ENCODE measurements at places on chromosomes 2 and 18.

DNA sequence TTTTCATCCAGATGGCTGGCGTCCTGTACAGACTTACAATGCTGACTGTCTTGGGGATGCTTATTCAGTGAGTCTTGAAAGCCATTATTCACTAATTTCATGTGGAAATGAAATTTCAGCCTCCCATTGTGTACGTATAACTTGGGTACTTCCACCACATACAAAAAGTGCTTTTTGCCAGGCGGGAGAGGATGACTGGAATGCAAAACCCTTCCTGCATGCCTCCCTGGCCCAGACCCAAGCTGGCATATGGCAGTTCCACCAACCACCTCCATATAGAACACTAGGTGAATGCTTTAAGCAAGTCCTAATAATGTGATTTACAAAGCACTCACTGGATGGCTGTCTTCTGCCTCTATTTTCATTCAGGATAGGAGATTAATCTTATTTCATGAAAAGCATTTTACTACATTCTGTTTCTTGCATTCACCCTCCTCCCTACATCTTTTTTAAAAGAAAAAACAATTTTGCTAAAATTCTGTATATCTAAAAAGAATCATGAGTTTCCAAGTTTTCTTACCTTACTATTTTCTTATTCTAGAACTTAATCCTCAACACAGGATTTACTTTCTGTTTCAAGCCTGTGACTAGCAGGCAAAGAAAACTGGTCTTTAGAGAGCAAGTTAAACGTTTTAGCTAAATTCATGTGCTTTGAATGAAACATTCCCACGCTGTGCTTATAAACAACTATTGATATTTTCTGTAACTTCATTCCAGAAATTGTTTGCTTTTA is 327.6 kb downstream of the NCKAP5 start:
- no peak for DNase-seq

DNA sequence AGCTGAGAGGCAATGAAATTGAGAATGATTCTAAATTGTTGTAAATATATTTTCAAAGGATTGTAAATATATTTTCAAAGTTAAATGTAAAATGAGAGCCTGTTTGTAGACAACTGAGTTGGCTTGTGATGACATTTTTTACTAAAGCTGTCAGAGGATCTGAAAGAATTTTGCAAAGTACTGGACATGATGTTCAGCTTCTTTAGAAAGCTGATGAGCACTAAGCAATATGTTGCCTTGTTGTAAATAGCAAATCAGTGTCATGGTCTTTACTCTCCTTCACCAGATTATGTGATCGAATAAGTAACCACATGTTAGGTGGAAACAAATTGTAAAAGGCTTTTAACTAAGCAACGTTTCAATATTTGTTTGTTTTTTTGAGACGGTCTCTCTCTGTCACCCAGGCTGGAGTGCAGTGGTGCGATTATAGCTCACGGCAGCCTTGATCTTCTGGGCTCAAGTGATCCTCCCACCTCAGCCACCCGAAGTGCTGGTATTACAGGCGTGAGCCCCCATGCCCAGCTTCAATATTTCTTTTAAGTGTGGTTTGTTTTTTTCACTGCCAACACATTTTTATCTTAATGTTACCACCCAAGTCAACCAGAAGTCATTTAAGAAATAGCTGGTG is 44.0 kb downstream of the E2F6 start:
- no peak for DNase-seq

- DNase-seq, result no peak
Observed at GRCh38 chr2:208065476-208065875, 40.1 kb upstream of the PLEKHM3 start.

- no peak for DNase-seq
Observed at GRCh38 chr2:141062031-141062430, 1068.8 kb downstream of the LRP1B start.

DNA sequence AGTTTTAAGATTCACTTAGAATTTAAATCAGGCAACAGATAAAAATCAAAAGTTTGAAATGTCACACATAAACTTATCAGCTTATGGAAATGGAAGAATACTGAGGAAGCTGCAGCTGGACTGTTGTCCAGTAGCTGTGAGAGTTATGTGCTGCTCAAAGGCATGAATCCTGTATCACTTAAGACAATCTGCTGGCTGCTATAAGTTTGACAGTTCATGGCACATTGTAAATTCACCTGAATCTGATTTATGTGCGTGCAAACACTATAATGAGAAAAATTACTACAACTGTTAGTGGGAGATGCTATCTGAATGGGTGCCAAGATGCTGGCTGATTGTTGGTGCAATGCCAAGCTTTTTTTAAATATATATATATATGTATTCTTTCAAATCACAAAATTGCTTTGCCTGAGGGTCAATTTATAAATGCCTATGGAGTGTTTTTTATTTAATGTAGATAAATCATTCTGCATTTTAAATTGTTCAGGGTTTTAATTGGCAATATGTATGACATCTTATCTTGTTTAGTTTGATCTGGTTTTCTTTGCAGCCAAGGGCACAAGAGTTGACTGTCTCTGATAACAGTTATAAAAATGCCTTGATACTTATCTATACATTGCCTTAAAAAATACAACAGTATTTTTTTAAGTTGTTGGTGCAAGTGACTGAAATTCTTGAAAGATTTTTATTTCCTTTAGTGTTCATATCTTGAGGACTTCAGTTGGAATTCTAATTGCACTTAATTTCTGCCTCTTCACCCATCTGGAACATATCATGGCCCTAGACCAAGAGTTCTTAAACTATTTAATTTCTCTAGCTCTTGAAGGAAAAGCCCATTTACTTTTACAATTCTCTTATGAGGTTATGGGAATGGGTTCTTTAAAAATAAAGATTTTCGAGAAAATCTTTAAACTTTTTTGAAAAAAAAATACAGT is 48.7 kb downstream of the CAVIN2 start:
- no peak for DNase-seq

DNA sequence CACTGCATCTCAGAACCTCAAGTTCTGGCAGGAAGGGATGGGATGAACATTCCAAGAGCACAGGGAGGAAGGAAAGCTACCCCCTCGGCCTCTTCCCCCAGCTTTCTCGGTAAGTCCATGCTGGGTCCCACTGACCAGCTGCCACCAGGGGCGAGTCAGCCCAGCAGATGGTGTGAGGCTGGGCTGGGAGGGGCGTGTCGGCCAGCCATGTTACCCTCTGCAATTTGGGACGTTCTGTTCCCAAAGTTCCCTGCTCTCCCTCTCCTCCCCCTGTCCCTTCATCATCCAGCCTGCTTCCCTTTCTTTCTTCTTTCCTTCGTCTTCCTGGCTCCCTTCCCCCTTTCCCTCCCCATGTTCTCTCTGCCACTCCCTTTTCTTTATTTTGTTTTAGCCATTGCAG is 74.3 kb upstream of the TNP1 start:
- DNase-seq, result no peak

GRCh38 chr2:241836292-241836691 is 22.4 kb downstream of the PDCD1 start:
- no peak for DNase-seq

DNA sequence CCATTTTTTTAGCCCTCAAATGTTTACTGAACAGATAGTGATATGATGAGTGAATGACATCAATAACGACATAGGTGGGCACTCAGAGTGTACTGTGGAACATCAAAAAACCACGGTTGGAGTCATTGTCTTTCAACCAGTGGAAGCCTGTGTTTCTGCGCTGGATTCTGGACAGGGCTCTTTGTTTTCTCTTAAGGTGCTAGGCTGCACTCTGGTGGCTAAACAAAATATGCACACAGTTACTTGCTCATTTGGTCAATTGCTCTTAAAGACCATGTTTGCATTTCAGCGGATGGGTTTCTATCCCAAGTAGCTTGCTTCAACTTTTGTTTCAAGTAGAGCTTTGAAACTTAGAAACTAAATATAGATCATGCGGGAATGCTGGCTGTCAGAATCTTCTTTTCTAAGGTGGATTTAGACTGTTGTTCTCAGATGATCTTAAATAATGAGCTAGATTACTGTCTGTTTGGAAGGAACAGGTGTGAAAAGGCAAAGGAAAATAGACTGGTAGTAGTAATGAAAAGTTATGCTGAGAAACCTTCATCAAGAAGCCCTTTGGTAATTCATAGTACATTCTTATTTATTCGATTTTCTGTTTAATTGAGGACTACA is 48.5 kb upstream of the LYPD6B start:
- DNase-seq, result peak; percentile 13

- no peak for DNase-seq
Observed at GRCh38 chr2:84694088-84694622, 177.9 kb downstream of the DNAH6 start.

- no peak for DNase-seq
Observed at GRCh38 chr2:228986961-228987360, 284.1 kb downstream of the PID1 start.

- no peak for DNase-seq
Observed at GRCh38 chr2:37658682-37659081, 12.8 kb downstream of the CDC42EP3 start.

DNA sequence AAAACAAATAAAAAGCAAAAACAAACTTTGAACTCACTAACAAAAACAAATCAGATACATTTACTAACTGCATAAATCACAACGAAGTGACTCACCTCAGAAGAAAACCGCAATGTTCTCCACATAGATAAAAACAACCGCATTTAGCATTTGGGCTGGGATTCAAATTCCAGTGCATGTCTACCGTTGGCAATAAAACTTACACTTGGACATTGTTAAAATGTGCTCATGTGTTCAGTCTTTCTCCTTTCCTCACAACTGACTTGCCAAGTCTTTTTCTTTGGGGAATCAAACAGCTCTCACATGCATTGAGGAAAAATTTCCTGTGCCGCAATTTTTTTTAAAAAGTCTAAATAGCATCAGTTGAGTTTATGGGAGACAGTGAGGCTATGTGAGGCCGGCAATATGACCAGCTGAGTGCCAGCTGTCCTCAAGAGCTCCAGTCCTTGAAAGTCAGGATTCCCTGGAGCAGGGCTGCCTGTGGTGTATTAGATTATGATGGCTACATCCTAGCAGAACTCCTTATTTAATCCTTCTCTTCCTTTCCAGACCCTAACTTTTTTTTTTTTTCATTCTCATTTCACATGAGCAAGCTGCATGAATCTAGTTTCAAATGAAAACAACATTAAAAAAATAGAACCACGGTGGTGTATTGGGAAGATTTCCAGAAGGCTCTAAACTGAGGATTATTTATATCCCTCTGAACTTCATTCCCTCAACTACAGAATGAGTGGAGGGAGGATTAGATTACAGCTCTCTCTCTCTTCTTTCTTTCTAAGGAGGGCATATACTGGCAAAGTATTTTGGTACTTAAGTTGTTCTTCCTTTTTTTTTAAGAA is 70.2 kb upstream of the MEIS1 start:
- DNase-seq, result no peak

- no peak for DNase-seq
Observed at GRCh38 chr2:183091954-183092345, 13.4 kb downstream of the DUSP19 start.

DNA sequence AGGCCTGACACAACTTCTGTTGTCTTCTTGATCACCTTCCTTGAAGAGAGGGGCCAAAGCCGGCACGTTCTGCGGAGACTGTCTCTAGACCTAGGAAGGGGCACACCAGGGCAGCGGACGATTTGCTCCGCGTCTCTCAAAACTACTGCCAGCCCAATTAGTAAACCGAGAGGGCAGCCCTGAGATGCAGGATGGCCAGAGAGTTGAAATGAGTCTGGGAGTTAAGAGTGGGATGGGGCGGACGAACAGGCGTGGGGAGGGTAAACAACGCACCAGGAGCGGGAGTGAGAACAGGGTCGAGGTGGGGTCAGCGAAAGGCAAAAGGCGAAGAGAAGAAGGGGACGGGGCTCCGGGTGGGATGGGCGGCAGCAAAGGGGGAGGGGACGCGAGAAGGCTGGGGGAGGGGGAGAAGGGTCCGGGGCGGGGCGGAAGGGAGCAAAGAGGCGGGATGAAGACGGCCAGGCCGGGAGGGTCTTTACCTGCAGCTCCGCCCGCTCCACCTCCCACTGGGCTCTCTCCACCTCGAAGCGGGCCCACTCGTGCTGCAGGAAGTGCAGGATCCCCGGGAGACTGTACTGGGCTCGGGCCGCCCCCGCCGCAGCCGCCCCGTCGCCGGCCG is 476 bp downstream of the STRN start:
- no peak for DNase-seq

GRCh38 chr2:219123356-219124135 is 37.1 kb downstream of the NHEJ1 start:
- no peak for DNase-seq

- DNase-seq, result no peak
Observed at GRCh38 chr2:84495539-84496146, 20.7 kb upstream of the DNAH6 start.

DNA sequence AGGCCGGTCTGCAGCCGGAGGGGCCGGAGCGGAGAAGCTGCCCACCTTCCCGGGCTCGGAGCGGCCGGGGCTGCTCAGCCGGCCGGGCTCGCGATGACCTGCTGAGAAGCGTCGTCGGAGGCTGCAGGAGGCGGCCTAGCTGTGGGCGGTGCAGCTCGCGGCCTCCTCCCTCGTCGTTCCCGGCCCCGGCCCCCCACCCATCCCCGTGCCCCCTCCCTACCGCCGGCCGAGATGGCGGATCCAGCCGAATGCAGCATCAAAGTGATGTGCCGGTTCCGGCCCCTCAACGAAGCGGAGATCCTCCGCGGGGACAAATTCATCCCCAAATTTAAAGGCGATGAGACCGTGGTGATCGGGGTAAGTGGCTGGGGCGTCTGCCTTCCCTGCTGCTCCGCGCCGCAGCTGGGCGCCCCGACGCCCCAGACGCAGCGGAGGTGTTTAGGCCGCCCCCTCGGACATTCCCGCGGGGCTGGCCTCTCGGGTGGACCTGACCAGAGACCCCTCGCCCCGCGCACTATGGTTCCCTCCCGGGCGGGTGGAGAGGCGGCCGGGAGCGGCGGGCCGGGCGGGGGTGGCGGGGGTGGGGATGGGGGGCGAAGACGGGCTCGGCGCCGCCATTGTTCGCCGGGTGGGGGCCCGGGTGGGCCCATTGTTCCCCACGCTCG is 492 bp downstream of the KIF5C start:
- no peak for DNase-seq

DNA sequence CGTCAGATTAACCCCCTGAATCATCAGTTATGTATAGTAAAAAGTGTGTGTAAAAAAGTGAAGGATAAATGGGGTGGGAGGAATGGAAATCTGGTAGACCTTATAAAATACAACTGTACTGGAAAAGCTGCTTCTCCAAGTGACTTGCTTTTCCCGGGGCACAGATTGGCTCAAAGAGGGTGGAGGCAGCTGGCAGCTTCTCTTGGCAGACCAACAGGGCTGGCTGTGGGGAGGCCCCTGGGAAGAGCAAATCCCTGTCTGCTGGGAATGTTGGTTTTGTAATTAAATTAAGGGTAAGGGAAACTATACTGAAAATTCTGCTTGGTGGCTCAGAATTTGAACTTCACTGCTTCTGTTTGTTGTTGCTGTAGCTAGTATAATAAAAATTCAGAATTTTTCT is 154.2 kb upstream of the DLX2 start:
- DNase-seq, result no peak

DNA sequence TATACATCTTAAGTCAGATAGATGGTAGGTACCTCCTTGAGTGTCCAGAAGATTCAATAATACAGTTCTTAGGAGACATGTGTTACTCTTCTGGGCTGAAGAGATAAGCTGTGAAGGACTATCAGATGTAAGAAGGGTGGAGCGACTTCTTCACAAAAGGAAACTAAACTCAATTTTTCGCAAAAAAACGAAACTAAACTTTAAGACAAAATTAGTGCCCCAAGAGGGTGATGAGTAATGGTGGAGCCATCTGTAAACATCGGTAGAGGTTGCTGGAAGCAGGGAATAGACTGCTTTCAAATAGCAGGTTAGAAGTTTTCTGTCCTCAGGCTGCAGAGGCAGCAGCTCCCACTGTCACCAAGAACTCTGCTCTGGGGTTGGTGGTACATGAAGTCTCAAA is 111.6 kb upstream of the TACR1 start:
- DNase-seq, result no peak

All from stimulated activated CD4-positive, alpha-beta T cell treated with anti-CD3 and anti-CD28 coated beads, TNF-alpha, amount 100 ng/mL, for 4 hours (primary cell).